Activated T-helper 2 cell treated with anti-CD3 and anti-CD28 coated beads, Interferon-gamma antibody, Interleukin-2, Interleukin-4, amounts not matched to agents 10 μg/mL and 5 μg/mL and 100 μg/mL, durations not matched to agents 14 hours and 24 hours and 36 hours (primary cell): ENCODE measurements at places on chromosomes 2 and 18. TPM values are rescaled to one million over a fixed set of nuclear protein-coding genes. Genes with fewer than 3 reads are reported as not detected.

The CD28 gene
- 53.6 and 59.3 TPM in 2 replicates for total RNA-seq

The CFAP65 gene
- total RNA-seq: not detected in 2 replicates

The DSG1 gene
- not detected in 2 replicates for total RNA-seq

The FBLN7 gene
- total RNA-seq: 16.7 and 17.0 TPM in 2 replicates

The STPG4 gene
- total RNA-seq: not detected in 2 replicates

The DAPL1 gene
- not detected in 2 replicates for total RNA-seq

The NTSR2 gene
- not detected in 2 replicates for total RNA-seq

The DLX1 gene
- total RNA-seq: 0.09 TPM in 1 of 2 replicates, not detected in the other

The COX5B gene
- 217 and 237 TPM in 2 replicates for total RNA-seq

The CCDC74B gene
- 0.94 and 1.1 TPM in 2 replicates for total RNA-seq
